Islet precursor cell (in vitro differentiated cells): ENCODE measurements at places on chromosomes 11 and 22.
A peak's percentile ranks its signal among the peaks of the same experiment; 100 is the strongest.

DNA sequence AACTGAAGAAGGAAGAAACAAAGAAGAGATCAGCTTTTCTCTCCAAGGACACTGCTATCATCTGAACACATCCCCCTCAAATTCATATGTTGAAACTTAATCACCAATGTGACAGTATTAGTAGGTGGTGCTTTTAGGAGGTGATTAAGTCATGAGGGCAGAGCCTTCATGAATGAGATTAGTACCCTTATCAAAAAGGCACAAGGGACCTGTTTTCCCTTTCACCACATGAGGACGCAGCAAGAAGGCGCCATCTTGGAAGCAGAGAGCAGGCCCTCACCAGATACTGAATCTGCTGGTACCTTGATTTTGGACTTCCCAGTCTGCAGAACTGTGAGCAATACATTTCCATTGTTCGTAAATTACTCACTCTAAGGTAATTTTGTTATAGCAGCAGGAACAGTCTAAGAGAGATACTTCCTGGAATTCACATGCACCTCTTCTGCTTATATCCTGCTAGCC is 20.9 kb upstream of the CREB3L1 start:
- DNase-seq: no peak

DNA sequence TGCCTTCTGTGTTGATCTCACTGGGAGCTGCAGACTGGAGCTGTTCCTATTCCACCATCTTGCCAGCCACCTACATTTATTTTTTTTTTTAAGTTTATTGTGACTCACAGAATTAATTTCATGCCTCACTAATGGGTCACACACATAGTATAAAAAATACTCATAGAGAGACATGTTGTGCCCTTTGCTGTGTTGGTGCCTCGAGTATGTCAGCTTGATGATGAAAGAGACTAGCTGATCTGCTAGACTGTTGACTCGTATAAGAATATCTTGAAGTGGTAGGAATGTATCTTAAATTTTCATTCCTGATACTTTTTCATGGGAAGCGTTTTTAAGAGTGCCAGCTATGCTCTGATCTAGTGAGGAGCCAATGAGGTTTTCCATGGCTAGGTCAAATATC is 28.6 kb upstream of the AMPD3 start:
- no peak for DNase-seq

- no peak for DNase-seq
Measured at GRCh38 chr11:35553021-35553420, 27.6 kb upstream of the PAMR1 start.

GRCh38 chr22:30008401-30008800 is 71.9 kb upstream of the HORMAD2 start:
- no peak for DNase-seq

- DNase-seq: no peak
Measured at GRCh38 chr11:33713151-33713855, 12.7 kb upstream of the C11orf91 start.

DNA sequence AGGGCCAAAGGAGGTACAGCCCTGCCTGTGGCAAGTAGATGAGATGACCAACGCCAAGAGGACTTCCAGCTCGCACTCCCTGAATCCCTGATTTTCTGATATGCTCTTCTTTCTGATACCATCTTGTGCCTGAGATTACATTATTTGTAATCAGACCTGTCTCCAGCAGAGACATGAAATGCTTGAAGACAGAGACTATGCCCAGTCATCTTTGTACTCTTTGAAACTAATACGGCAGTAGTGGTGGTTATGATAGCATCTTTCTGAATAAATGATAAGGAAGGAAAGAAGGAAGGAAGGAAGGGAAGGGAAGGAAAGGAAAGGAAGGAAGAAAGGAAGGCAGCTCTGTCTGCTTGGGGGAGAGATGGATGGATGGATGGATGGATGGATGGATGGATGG is 27.8 kb downstream of the IL10RA start:
- DNase-seq: peak; percentile 22

- DNase-seq: no peak
Measured at GRCh38 chr11:33248416-33248971, 8.7 kb upstream of the HIPK3 start.

- DNase-seq: no peak
Measured at GRCh38 chr11:59437770-59438169, 1.5 kb downstream of the OR5A1 start.

DNA sequence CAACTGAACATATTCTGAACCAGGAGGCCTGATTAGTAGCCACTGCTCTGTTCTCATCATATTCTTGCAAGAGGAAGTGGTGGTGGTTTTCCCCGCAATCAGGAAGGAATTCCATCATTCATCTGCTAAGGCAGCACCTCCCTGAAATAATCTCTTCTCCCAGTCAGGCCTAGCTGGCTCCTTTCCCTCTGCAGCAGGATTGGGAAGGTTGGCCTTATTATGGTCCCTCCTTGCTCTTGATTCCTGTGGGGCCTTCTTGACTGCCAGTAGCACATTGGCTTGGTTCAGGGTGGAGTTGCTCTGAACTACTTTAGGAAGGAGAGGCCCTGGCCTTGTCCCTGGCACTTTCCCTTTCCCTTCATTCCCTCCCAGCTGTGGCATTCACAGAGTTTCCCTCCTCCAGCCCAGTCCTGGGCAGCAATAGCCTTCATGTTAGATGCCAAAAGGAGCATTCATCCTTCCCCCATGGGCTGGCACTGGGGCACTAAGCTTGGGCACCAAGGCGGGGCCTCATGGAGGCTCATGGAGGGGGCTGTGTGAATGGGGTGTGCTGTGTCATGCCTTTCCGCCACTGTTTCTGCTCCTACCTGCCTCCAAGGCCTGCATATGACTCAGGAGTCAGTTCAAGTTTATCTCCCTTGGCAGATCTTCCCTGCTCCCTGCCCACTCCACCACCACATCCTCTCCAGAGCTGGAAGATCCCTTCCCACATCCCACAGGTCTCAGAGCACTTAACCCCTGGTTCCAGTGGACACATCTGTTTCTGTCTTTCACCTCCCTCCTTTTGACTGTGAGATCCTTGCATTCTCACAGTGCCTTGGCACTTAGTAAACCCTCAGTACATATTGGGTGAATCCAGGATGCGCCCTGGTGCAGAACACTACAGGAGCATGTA is 27.6 kb upstream of the CD44 start:
- DNase-seq: peak; percentile 65

DNA sequence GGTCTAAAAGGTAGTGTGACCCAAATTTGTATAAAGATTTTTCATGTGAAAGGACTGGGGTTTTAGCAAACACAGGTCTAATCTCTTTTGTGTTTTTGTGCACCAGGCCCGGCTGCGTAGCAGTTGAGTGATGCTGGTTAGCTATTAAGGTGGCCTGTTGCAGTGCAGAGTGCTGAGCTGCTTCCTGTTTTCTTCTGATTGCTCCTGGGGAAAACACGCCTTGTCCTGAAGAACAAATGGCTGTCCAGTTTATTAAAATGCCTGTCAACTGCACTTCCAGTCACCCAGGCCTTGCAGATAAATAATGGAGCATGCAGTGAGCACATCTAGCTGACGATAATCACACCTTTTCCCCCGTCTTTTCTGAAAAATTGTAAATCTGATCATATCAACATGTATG is 1.8 kb downstream of the SRSF8 start:
- DNase-seq: peak; percentile 92

- no peak for DNase-seq
Measured at GRCh38 chr22:44365832-44366231, 53.1 kb upstream of the SHISAL1 start.

DNA sequence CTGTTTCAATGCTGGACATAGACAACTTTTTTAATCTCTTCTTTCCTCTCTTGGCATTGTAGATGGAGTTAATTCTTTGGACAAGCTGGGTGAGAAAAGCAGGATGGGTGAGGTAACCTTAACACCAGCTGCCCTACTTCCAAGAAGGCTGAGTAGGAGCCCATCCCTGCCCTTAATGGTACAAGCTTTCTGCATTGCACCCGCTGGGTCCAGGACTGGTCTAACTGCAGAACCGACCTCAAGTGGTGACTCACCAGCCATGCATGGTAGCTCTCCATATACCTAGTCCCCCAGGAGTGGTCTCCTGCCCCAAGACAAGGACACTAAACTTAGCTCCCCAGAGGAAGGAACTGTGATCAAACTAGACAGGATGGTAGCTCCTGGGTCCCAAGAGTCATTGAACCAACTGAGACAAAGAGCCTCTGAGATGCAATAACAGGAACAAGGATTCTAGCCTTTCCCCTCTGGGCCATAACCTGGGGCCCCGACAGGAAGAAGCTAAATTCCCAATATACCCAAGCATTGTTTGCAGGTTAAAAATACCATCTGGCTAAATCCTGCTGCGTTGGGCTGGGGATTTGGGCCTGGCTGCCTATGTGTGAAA is 32.1 kb downstream of the RPL27A start:
- no peak for DNase-seq

DNA sequence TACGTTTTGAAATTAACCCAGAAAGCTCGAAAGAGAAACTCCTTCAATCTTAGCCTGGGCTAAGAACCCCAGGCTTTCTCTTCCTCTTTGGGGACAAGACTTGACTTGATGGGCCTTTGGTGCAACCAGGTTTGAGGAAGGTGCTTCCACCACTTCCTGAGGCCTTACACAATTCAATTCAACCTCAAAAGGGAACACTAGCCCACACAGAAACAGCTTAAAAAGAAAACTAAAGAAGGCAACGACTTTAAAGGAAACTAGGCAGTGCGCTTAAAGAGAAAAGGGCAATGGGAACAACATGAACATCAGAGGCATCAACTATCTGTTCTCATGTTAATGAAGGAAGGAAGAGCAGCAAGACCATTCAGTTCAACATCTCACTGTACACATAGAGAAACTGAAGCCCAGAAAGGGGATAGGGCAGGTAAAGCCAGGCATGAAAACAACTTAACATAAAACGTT is 24.8 kb downstream of the PAK1 start:
- no peak for DNase-seq

DNA sequence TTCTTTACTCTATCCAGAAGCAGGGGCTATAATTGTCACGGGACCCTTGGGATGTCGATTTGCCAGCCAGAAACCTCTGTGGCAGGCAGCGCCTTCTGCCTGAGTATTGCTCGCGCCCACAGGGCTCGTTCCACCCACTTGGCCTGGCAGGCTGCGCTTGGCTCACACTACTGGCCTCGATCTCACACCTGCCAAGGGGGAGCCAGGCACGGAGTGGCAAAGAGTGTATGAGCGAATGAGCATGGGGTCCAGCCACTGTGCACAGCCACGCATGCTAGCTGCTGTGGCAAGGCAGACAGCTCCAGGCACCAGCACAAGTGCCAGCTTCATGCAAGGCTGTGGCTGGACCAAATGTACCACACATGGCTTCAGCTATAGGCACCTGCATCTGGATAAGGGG is 599.8 kb downstream of the DLG2 start:
- DNase-seq: no peak

- DNase-seq: peak; percentile 54
Measured at GRCh38 chr11:128324531-128325141, 262.7 kb downstream of the ETS1 start.

- DNase-seq: peak; percentile 16
Measured at GRCh38 chr11:76832361-76832760, 28.4 kb upstream of the ACER3 start.

DNA sequence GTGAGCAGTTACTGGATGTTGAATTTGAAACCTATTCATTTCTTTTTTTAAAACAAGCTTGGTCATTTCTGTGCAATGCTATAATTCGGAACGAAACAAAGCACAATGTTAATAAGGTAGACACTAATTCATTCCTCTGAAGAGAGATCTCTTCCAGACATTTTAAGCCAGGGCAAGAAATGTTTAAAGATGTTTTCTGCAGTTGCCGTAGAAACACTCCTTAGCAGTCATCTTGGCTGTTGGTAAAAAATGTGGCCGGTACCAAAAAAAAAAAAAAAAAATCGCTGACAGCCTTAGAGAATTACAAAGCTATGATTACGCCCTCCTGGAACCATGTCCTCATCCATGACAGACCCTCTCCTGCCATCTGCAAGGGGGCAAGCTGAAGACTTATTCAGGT is 66.4 kb upstream of the TTC12 start:
- no peak for DNase-seq

GRCh38 chr22:49969751-49970527 is 9.4 kb downstream of the PIM3 start:
- no peak for DNase-seq

DNA sequence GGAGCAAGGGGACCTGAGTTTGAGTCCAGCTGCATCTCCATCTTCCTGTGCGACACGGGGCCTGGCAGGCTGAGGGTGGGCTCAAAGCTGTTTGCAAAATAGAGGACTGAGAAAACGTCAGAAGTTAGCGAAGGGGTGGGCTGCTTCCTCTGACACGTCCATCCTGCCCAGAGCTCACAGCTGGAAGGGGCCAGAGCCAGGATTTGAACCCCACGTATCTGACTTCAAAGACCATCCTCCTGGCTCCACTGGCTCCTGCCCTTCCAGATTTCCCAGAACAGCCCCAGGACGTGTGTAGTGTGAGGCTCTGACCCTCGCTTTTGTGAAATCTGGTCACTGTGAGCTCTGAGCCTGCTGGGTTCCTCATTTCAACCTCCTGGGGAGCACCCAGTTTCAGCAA is 56.3 kb downstream of the CD82 start:
- peak; percentile 25 for DNase-seq

GRCh38 chr11:824942-825341 is 2.8 kb upstream of the CRACR2B start:
- no peak for DNase-seq

- DNase-seq: peak; percentile 63
Measured at GRCh38 chr11:83566950-83567349, 280.8 kb upstream of the CCDC90B start.

GRCh38 chr11:13984616-13985450 is 22.3 kb downstream of the SPON1 start:
- DNase-seq: peak; percentile 68

- DNase-seq: no peak
Measured at GRCh38 chr11:16126362-16126761, 230.0 kb downstream of the SOX6 start.

GRCh38 chr11:73333640-73334383 is 25.7 kb downstream of the ARHGEF17 start:
- DNase-seq: no peak

DNA sequence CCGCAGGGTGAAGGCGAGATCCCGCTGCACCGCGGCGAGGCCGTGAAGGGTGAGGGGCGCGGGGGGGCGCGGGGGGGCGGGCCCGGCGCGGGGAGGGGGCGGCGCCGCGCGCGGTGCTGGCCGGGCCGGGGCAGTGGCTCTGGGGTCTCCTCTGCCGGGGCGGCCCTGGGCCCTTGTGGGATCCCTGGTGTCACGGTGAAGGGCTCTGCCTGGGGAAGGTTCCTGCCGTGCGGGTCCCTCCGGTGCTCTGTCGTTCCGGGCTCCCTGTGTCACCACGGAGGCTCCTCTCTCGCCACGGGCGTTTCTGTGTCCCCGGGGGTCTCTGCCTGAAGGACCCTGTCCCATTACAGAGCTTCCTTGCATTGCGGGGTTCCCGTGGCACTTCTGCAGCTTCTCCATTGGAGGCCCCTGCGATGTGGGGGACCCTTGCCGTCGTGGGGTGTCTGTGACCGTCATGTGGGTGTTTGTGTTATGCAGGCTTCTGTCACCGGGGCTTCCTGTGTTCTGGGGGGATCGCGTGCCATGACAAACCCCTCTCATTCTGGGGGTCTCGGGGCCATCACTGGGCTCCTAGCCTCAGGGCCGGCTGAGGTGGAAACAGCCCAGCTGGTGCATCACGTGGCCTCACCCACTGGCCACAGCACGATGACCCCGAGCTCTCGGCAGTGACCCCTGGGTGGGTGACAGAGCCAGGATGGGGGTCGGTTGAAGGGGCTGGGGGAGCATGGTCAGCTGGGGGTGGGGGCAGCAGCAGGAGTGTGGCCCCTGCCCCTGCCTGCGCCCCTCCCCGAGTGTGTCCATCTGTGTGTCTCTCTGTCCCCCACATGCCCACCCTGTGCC is 25.3 kb downstream of the SHANK3 start:
- no peak for DNase-seq
